SK-N-SH (cell line): ENCODE measurements at places on chromosomes 16 and 17.

DNA sequence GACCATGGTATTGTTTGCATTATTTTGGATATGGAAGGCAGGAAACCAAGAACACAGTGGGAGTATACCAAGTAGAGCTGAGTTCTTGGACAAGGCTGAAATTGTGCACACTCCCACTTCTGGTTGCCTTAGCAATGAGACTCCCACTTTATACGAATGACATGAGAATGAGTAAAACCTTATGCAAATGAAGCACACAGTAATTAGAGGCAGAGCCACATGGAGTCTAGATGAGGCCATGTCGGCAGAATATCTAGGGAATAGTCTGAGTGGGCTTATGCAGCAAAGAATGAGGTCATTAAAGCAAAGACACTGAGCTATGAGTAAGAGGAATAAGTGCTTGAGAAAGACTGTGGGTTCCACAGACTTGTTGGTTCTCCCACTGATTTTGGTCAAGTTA, 178.7 kb downstream of the GRIN2A start:
- DNase-seq = no peak

DNA sequence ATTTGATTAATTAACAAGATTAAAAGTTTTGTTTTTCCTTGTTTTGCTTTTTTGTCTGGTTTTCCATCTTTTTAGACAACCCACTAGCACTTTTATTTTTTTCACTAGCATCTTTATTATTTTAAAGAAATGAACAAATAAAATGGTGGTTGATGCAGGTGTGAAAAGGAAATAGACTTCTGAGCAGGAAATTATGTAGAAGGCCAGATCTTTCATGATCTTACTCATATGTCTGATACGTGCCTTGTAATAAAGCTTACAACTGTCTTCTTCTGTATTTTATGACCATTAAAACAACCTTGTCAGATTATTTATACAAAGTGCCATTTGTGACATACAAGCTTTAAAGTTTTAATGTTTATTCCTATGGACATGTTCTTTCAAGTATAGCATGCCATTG, 6.3 kb downstream of the SLFN12L start:
- DNase-seq = no peak

DNA sequence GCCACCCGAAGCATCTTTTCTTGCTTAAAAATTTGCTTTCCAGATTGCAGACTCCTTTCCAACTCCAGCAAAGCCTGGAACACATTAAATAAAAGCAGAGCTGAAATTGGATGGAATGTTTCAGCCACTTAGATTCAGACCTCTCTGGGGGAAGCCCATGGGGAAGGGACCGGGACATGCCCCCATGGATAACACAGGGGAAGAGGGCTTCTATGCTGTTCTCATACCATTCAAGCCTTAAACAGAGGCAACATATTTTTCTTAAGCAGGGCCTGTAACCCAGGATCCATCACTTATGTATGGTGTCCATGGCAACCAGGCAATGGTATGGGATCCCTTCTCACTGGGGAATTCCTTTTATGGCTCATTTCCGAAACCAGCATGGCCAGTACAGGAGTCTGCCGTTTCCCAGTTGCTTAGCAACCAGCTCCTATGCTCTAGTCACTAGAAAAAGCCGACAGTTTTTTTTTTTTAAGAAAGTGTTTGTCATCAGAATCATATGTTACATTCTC, 62.0 kb upstream of the MARCHF10 start:
- peak; percentile 81 for DNase-seq

DNA sequence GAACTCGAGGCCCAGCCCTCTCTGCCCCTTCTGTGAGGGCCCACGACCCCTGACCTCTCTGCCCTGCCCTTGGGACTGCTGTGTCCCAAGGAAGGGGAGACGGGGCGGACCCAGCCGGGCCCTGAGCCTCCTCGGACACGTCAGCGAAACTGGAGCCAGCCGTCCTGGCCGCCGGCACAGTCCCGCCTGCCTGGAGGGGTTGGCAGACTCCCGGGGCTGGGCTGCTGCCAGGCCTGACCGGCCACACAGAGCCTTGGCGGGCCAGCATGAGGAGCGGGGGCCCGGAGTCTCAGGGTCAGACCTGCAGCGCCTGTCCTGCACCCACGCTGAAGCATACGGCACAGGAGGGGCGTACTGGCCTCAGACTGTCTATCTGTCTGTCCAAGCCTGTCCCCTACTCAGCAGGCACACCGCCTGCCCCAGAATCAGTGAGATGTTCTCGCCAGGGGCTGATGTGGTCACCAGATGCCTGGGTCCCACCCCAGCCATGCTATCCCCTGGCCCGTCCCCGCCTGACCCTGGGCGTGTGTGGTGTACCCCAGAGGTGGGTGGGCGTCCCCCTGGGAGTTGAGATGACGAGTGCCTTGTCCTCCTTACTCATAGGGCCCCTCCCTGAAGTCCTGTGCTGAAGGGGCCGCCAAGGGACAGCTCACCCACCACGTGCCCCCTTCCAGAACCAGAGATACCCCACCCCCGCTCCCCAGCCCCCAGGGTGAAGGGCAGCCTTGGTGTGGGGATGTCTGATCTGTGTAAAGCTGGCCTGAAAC, 4.7 kb downstream of the VASN start:
- peak; percentile 71 for DNase-seq

GRCh38 chr17:20944014-20944865, 98.6 kb downstream of the USP22 start:
- no peak for DNase-seq

GRCh38 chr17:6643451-6644125, 2.7 kb downstream of the TXNDC17 start:
- DNase-seq = no peak

GRCh38 chr17:78962345-78962983, 17.3 kb downstream of the LGALS3BP start:
- DNase-seq = peak; percentile 39

DNA sequence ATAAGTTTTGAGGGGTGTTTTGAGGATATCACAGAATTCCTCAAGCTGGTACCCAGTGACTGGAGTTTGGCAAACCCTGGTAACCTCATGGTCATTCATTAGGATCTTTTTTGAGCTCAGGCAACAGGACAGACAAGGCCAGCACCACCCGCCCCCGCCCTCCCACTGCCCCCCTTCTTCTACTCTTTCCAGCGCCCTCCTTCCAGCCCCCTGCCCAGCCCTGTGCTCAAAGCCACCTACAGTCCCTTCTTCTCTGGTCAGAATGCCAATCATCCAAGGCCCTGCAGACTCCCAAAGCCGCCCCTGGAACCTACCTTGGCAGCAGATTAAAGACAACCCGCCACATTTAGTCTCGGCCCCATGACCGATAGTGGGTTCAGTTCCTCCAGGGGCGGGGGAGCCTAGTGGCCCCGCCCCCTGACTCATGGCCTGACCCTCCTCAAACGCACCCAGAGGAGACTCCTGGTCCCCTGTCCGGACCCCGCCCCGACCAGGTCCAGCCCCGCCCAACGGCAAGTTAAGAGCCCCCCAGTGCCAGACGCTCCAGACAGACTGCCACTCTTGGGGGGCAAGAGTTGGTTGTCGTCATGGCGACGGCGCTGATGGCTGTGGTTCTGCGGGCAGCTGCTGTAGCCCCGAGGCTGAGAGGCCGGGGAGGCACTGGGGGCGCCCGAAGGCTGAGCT, at the start of gene NAGS:
TSS of gene NAGS (plus strand) at position 546 of the 684 bp plus-strand sequence. CDS start at position 588, 42 bp downstream.
- DNase-seq = peak; percentile 48

- DNase-seq = no peak
Observed at GRCh38 chr16:65154321-65154720, 32.5 kb upstream of the CDH11 start.

DNA sequence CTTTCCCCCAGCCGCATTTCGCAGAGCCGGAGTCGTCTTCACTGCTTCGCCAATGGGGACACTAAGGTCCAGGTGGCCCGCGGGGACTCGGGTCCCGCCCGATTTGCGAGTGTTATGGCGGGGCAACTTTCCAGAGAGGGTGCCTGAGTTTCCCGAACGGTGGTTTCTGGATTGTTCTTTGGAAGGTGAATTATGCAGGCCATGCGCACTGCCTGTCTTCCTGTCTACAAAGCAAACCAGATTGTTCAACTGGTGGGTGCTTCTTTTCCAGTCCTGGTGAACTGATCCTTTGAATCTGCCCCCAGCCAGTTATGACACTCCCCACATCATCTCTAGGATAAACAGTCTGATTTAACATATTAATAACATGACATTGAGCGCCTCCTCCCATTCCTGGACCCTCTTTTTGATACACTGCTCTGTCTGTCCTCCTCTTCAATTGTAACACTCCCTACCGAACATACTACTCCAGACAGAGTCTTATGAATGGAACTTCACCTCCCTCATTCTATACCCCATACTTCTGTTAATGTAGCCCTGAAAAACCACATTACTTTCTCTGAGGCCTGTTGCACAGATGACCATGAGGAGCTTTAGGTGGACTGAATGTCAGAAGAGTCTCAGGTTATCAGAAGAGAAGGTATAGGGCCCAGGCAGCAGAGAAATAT, 159.0 kb downstream of the RAB11FIP4 start:
- DNase-seq = no peak

DNA sequence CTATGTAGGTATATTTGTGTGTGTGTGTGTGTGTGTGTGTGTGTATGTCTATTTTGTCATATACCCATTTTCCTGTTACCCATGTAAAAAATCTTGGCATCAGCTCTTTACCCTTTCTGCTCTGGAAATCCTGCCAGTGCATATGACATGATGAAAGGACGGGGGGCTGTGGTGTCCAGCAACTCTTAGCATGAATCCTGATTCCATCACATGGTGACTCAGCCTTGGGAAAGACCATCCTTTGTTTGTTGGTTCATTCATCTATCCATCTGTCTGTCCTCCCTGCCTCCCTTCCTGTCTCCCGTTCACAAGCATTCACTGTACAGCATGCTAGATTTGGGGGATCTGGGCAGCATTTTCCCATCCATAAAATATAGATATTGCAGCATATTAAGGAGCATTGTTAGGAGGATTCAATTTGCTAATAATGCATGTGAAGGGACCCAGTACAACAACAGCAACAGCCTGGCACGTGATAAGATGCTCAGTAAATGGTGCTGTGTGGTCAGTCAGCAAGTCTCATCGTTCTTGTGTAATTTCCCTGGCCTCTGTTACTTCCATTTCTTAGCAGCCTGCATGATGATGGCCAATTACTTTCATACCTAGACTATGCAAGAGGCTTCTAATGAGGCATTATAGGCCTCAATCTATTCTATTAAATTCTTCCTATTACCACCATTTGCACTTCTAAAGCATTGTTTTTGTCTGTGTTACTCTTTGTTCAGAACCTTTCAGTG, 191.0 kb downstream of the PRKCA start:
- DNase-seq = no peak

DNA sequence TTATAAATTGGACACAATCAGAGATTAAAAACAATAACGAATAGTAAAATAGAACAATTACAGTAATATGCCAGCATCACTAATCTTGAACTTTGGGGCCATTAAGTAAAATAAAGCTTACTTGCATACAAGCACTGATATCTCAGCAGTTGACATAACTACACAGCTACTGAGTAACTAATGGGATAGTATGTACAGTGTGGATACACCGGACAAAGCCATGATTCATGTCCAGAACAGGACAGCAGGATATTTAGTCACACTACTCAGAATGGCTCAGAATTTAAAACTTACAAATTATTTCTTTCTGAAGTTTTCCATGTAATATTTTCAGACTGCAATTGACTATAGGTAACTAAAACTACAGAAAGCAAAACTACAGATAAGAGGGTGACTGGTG, 427.5 kb downstream of the CDH13 start:
- DNase-seq = no peak

DNA sequence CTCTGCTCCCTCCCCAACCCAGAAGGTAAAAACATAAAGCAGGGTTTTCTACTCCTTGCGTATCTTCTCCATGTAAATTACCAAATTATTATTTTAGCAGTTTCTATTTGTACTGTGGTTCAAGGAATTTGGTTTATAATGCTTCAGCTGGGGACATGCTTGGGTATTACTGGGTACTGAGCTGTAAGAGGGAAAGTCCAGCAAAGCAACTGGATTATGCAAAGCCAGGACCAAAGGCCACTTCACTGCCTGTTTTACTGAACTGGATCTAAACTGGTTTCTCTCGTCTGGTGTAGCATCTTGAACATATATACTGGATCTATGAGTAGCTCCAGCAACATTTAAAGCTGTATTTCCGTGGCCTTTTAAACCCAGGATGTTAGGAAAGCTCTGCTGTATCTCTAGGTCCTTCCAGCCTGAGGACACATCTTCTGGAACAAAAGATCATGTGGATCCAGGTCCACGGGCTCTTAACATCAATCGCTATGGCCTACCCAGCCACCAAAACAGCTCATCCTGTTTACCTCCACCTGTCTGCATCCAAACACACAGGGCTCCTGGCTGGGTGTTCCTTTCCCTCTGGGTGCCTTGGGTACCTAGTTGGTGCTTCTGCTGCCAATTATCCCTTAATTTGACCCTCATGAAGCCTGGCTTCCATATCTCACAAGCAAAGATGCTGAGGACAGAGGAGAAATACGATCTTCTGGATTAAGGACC, 7.2 kb downstream of the PMP22 start:
- no peak for DNase-seq

- no peak for DNase-seq
Observed at GRCh38 chr17:75846692-75847613, 2.7 kb upstream of the UNC13D start.

- peak; percentile 71 for DNase-seq
Observed at GRCh38 chr17:50184064-50184463, 17.4 kb downstream of the COL1A1 start.

GRCh38 chr16:87897521-87898505, 28.5 kb upstream of the SLC7A5 start:
- no peak for DNase-seq

- peak; percentile 95 for DNase-seq
Observed at GRCh38 chr17:16353317-16354174, at the start of gene CENPV. CENPV (minus strand) TSS chr17:16353469; CDS start chr17:16353436, 33 bp downstream.

- no peak for DNase-seq
Observed at GRCh38 chr17:68381076-68381900, 76.0 kb downstream of the WIPI1 start.

GRCh38 chr17:33106525-33107165, 115.0 kb downstream of the SPACA3 start:
- DNase-seq = no peak

GRCh38 chr17:48989100-48989499, 8.1 kb upstream of the IGF2BP1 start:
- DNase-seq = no peak

GRCh38 chr16:50275098-50275415, 8.7 kb downstream of the ADCY7 start:
- DNase-seq = no peak

GRCh38 chr16:18979936-18980335, 3.8 kb upstream of the TMC7 start:
- DNase-seq = no peak

DNA sequence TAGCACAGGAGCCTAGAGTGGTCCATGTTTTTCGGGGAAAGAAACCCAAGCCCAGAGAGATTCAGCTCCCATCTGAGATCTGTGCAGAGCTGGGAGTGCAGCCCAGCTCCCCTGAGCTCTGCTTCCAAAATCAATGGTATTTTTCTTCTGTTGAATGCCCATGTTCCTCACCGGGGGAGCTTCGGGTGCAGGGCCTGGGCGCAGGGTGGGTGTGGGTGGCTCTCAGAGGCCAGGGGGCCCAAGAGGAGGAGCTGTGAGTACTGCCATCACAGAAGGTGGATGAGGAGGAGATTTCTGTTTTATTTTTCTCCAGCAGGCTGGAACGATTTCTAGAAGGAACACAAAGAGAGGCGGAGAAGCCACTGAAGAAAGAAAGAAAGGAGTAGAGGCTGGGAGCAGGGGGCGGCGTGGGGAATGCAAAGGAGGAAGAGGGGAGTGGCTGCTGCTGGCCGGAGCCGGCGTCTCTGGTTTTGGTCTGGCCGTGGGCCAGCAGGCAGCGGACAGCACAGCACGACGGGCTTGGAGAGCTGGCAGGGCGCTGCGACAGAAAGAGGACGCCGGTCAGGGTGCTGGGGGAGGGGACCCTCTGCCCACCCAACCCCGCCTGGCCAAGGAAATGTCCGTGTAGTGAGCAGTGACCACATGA, 76.2 kb upstream of the KSR1 start:
- DNase-seq = peak; percentile 80
